ENCODE measurements at places on chromosomes 1 and 21.

GRCh38 chr1:155176544-155177071, 3.0 kb downstream of the TRIM46 start:
- DNase-seq, result peak; percentile 86

DNA sequence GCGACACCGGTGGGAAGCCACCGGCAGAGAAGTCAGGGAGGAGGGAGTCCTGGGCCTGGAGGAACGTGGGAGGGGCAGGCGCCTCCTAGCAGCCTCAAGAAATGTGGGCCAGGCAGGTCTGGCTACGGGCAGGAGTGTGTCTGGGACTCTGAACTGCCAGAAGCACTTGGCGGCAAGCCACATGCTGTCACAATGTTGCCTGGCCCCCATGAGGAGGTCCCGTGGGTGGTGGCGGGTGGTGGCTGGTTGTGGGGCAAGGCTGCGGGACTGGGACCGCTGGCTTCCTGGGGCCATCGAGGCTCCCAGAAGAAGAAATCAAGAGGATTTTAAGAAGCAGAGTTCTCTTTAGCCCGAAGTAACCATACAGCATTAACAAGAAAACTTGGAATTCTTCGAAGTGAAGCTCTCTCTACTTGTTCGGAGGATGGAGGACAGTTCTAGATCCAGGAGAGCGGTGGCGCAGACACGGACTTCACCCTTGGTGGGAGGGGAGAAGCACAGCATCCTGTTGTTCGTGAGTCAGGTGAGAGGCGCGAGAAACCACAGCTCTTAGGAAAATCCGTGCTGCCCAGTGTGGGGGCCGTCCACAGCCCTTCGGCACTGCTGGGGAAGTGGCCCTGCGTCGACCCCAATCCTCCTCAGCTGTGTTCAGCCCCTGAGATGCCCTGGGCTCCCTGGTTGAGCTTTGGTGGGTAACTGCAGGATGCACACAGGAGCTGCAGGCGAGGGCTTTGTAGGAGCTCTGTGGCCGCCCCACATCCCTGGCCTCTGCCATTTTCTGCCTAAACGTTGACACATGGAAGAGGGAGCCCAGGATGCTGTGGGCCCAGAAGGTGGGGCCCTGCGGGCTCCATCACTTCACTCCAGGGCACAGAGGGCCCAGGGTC, 12.4 kb downstream of the SKI start:
- DNase-seq, result peak; percentile 65

GRCh38 chr1:195278644-195279043, 1329.6 kb downstream of the KCNT2 start:
- DNase-seq, result no peak

DNA sequence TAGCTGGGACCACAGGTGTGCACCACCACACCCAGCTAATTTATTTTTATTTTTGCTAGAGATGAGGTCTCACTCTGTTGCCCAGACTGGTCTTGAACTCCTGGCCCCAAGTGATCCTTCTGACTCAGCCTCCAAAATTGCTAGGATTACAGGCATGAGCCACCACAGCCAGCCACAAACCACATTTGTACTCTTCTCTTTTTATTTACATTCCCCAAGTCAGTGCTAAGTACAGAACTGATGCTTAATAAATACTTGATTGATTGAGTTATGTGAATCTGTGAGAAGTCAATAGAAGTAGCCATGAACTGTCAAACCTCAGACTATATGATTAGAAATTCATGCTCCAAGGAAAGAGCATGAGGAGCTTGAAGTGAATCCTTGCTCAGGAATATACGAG, 48.5 kb upstream of the S1PR1 start:
- no peak for DNase-seq
